Left ventricle myocardium superior (tissue), 1 donor: ENCODE measurements at places on chromosomes 13 and 19.

GRCh38 chr19:41932720-41933332, 4.6 kb upstream of the ERFL start:
- DNase-seq: no peak

DNA sequence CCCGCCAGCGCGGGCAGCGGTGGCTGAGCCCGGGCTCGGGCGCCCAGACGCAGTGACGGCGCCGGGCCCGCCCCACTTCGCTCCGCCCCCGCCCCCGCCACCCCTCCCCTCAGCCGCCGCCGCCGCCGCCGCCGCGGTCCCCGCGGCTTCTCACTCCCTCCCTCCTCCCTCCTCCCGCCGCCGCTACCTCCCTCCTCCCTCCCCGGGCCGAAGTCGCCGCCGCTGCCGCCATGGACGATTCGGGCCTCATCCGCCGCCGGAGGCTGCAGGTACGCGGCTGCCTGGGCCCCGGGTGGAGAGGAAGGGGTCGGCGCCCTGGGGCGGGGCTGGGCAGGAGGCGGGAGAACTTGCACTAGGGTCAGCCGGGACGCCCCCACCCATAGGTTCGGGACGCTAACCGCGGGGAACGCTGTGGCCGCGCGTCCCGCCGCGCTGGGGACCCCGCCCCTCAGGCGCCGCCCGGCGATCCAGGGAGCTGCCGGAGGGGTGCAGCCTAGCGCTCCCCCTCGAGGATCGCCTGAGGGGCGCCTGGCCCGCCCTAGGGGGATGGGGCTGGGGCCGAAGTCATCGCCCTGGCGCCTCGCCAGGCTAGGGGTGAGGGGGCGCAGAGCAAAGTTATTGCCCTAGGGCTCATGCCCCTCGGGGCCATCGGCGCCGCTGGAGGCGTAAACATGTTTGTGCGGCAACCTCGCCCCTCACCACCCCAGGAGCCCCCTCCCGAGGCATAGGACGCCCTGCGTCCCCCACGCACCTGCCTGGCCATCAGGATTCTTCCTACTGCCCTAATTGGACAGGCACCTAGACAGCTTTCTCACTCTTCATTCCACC, 427 bp downstream of the RTBDN start:
- DNase-seq: peak; percentile 35

DNA sequence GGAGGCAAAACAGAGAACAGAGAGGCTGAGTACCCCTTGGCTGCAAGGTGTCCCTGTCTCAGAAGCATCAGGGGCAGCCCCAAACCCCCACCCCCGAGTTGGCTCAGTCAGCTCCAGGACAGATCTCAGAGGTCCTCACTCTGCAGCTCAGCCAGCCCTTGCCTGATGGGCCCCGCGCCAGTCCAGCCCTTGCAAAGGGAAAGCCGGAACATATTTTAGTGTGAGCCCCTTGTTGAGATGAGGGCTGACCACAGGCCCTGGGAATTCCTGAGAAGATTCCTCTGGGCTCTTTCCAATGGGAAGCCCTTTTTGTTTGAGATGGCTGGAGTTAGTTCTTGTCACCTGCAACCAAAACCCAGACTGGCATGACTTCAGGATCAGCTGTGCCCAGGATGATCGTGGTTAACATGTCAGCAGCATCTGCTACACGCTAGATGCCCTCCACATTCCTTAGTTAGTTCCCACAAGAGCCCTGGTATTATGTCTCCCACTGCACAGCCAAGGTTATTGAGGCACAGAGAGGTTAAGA, 33.9 kb upstream of the CCNE1 start:
- DNase-seq: no peak

GRCh38 chr13:110636701-110637201, 21.4 kb downstream of the NAXD start:
- no peak for DNase-seq
